ENCODE measurements at places on chromosomes 16 and 17.

GRCh38 chr16:13816701-13817100 is 103.3 kb upstream of the ERCC4 start:
- DNase-seq, result no peak

GRCh38 chr17:48336986-48337385 is 93.0 kb downstream of the SKAP1 start:
- DNase-seq, result no peak

DNA sequence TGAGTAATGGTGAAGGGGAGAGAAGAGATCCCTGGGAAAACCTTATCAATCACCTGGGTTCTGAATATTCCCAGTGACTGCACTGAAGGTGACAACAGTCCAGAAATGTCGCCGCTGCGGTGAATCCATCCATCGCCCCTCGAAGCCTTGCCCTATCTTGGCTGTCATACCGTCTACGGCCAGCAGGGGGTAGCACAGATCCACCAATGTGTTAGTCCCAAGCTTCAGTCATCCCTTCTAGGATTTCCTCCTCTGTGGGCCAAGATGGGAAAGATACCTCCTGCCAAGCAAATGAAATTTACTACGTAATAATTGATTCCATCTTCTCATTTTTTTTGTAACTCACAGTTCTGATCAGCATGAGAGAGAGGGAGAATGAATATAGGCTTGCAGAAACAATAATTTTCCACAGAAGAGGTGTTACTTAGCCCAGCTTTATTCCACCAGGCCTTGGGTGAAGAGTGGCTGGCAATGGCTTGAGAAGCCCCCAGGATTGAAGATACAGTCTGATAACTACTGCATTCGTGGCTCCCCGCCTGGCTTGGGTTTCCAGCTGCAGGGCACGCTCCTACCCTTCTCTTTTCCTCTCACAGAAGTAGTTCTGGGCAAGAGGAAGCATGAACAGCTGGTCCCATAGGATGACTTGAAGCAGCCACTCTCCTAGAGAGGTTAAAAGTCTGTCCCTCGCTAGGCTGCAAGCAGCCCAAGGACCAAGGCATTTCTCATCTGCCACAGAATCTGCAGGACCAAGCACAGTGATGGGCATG is 2.6 kb upstream of the FMNL1 start:
- peak; percentile 77 for DNase-seq

GRCh38 chr17:28008513-28008912 is 34.0 kb upstream of the NLK start:
- DNase-seq, result no peak

GRCh38 chr17:15957206-15957605 is 12.3 kb downstream of the ADORA2B start:
- no peak for DNase-seq

DNA sequence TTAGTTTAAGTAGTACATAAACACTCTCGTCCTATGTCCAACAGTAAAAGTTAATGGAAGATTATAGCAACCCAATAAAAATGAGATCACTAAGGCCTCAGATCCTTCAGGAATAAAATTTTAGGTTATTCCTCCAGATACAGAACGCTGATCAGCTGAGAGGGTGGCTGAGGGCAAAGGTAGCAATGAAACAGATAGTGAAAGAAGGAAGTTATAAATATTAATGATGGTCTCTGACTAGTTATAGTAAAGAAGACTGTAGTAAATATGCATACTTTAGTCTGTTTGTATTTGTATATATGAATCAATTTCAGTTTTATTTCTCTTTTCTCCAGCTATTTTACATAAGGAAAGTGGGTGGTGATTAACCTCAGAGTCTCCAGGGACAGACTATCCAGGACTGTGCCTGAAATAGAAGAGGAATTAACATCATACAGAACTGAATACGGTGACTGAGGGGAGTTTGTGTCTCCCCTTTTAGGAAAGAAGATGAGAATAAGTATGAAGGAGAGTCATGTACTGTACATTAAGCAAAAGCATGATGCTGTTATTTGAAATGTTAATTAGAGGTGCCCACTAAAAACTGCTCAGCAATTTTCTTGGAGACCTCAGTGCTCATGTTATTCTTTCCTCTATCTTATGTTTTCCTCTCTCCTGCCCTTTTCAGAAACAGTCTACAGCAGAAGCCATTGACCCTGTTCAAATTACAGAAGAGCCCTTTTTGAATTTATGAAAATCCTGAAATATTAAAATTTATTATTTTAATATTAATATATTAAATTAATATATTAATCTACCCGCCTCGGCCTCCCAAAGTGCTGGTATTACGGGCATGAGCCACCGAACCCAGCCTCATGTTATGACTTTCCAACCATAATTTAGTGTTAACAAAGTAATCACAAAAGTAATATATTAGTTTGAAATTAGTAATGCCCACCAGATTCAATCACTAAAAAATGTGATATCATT is 36.5 kb upstream of the DHRS7B start:
- no peak for DNase-seq

DNA sequence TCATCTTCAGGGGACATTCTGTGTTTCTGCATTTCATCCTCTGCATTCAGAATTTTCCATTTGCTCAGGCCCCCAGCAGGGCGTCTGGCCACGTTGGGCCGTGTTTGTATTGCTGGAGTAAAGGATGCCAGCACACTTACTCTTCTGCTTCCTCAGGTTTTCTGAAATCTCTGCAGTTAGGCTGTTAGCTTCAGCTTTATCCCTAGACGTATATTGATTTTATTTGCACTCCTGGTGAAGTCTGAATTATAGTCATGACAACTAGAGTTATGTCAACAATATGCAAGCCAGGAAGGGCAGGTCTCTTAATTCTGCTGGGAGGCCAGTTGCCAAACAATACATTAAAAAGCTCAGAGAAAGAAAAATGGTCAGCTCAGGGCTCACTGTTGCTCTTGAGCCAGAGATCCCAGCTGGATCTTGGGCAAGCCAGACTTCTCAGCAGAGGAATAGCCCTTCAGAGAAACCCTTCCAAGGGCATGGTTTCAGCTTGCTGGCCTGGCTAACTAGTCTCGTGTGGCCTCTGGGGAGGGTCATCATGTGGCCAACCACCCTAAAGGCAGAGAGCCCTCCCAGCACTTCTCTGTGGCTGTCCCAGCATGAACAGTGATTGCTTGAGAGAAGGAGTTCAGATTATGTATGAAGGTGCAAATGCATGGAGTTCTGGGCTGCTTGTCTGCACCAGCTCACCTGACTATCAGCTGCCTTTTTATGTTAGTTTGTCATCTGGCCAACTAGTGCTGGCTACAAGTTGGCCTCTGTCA is 110.2 kb upstream of the CACNG5 start:
- no peak for DNase-seq

DNA sequence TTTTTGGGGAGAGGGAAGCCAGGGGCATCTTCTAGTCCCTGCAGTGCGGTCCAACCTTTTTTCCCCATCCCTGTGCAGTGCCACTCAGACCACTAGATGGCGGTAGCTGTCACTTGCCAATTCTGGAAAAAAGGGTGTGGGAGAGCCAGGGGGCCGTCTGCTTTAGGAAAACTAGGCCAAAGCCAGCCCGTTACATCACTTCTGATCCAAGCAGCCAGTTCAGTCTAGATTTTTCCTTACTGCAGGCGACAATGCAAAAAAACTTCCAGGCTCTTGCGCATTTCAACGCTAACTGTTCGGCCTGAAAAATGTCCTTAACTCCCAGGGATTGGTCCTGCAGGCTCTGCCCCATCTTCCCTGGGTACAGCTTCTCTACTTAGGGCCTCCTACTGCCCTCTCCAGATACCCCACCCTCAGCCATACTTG is 69.2 kb upstream of the CES5A start:
- DNase-seq, result peak; percentile 10

GRCh38 chr16:66364117-66364958 is 2.2 kb upstream of the CDH5 start:
- DNase-seq, result no peak

DNA sequence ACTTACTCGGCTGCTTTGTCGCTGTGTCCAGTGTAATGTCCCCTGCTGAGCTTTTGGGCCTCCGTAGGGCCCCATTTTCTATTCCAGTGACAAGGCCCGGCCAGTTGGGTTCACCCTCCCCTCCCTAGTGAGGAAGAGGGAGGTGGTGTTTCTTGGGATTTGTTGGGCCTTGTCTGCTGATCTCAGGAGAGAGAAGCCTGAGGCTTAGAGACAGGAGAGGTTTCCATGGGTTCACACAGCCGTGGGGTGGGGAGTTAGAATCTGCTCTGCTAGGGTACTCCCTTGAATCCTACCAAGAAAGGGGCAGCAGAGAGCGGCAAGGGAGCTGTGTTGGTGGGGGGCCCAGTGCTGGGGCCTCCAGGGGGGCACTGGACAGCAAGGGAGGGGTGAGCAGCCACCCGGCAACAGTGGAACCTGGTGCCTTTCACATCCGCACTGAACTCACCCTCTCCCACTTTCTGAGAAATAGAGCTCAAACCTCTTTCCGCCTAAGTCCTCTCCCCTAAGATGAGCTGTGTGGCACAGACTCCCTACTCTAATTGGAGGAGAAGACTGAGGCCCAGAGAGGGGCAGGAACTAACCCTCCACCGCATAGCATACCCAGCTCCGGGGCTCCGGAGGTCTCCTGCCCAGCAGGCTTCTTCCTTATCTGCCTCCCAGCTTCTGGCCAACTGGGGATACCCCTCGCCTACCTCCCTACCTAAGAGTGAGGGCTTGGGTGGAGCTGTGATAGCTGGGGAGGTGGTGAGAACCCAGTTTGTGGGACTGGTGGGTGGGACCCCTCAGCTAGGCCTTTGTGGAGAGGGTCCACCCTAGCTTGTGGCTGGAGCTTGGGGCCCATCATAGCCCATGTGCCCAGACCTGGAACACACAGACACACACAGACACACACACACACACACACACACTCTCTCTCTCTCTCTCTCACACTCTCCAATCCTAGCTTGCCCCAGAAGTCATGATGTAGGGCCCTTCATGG is 6.8 kb downstream of the TBKBP1 start:
- DNase-seq, result no peak

DNA sequence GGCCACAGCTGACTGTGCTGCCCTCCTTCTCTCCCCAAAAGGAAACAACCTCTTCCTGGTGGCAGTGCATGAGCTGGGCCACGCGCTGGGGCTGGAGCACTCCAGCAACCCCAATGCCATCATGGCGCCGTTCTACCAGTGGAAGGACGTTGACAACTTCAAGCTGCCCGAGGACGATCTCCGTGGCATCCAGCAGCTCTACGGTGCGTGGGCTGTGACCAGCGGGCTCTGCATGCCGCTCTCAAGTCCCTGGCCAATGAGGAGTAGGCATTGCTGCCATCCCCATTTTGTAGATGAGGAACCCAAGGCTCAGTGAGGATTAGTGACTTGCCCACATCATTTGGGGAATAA is 14.9 kb downstream of the MMP15 start:
- no peak for DNase-seq

- no peak for DNase-seq
Measured at GRCh38 chr17:36983618-36984017, 34.9 kb downstream of the AATF start.

GRCh38 chr16:4344983-4345835 is 5.9 kb downstream of the PAM16 start:
- DNase-seq, result no peak

DNA sequence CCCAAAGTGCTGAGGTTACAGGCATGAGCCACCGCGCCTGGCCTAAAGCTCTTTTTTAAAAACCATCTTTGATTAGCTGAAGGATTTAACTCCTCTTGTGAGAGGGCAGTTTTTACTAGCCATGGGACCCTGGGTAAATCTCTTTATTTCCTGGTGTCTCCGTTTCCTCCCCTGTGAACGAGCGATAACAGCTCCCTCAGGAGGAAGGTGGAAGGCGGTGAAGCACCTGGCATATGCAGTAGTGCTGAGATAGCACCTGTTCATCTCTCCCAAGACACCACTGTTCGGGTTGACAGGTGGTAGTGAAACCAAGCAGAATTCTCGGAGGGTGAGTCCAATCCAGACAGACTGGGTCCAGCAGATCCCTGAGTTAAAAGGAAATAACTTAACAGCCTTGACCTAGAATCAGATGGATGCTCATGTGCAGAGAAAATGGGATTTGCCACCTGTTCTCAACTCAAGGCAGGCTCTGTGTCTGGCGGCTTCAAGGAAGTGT is 86.2 kb downstream of the CRISPLD2 start:
- DNase-seq, result no peak

GRCh38 chr16:65786916-65787315 is 579.6 kb upstream of the CDH5 start:
- no peak for DNase-seq

- DNase-seq, result no peak
Measured at GRCh38 chr16:19437280-19437679, 19.6 kb downstream of the TMC5 start.

DNA sequence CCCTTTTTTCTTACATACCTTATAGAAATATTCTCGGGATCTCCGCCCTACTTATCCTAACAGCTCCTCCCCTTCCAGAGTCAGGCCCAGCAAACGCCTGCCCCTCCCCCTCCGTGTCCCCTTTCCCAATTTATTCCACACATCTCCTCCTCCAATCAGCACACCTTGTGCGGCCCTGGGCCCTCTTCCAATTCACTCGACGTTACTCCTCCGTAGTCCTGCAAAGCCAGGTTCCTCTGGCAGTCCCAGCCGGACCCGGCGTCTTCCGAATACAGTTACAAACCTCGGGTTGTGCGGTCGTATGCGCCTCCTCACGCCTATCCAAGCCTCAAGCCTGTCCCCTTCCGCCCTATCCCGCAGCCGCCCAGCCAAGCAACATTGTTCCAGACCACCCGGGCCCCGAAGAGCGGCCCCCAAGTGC is 677 bp downstream of the CBX1 start:
- no peak for DNase-seq

DNA sequence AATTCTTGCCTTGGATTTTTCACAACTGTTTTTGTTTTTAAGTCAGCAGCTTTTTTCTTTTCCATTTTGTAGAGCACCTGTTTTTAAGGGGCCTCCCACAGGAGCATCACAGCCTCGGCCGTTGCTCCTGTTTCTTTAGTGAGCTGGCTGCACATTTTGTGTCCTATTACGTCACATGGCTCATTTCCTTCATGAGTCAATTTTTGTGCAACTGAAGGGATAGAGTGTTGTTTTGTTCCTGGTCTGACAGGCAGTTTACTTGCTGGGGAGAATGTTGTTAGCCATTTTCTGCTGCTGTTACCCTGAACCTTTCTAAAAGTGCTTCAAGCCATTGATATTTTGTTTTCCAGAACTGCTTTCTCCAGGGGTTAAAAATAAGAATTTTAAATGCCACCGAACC is 45.0 kb upstream of the CRISPLD2 start:
- no peak for DNase-seq

DNA sequence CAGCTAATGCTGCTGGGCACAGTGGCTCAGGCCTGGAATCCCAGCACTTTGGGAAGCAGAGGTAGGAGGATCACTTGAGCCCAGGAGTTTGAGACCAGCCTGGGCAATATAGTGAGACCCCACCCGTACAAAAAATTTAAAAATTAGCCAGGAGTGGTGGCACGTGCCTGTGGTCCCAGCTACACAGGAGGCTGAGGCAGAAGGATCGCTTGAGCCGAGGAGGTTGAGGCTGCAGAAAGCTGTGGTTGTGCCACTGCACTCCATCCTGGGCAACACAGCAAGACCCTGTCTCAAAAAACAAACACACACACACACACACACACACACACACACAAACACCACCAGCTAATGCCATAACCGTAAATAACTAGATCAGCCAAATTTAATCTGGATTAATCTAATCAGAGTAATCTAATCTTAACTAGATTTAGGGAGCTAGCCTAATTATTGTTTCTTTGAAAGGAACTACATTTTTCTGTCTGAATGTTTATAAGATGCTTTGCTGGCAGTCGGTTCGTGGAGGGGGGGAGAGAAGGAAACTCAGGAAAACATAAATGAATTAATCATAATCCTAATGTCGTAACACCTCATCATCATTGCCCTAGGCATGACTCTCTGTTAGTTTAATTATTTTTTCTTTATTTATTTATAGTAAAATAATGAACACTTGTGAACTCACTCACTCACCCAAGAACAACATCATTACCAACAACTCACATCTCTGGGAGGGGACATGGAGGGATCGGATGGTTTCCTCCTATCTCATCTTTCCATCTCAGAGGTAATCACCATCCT is 12.5 kb upstream of the RBBP6 start:
- DNase-seq, result no peak
